T-cell (primary cell): ENCODE measurements at places on chromosomes 4 and X.

DNA sequence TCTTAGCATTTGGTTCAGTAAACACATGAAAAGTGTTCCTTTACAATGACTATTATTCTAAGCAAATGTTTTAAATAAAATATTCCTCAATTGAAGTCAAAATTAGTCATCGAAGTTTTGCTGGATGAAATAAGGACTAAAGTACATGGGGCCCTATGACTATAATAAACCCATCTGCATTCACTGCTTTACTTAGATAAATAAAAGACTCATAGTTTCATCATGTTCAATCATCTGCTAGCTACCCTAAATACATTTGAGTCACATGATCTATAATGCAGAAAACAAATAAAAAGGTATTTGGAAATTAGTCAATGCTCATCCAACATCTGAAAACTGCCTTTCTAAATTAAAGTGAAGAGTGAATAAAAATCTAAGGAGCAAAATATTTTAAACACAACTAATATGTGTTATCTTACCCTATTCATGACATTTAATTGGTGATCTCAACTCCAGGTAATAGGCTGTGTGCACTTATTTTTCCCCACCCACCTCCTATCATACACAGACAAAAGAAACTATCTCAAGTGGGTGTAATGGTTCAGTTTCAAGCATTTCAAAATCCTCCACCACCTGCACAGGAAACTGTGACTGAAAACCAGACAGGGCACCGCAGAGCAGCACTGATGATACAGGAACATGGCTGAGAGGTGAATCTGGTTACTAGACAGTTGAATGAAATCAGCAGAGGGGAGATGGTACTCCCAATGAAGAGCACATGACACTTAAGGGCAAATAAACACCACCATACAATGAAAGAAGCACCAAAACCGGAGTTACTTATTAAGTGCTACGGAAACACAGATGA, 78.6 kb downstream of the CAMK2D start:
- peak; percentile 67 for DNase-seq

DNA sequence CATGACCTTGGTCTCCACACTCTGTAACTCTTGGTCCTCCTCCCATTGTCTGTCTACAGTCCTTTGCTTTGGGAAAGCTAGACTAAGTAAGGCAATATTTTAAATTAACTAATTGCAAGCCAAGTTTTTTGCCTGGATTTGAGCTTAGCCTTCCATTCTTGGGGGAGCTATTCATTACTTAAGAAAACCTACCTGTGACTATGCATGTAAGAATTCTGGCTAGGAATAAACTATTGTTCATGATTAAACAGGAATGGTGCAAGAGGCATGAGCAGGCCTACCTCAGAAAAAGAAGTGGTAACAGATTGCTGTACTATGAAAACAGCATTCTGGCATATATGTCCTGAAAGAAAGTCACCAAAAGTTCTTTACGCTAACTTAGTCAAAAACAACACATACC, 309.4 kb downstream of the MAPK10 start:
- DNase-seq: no peak

DNA sequence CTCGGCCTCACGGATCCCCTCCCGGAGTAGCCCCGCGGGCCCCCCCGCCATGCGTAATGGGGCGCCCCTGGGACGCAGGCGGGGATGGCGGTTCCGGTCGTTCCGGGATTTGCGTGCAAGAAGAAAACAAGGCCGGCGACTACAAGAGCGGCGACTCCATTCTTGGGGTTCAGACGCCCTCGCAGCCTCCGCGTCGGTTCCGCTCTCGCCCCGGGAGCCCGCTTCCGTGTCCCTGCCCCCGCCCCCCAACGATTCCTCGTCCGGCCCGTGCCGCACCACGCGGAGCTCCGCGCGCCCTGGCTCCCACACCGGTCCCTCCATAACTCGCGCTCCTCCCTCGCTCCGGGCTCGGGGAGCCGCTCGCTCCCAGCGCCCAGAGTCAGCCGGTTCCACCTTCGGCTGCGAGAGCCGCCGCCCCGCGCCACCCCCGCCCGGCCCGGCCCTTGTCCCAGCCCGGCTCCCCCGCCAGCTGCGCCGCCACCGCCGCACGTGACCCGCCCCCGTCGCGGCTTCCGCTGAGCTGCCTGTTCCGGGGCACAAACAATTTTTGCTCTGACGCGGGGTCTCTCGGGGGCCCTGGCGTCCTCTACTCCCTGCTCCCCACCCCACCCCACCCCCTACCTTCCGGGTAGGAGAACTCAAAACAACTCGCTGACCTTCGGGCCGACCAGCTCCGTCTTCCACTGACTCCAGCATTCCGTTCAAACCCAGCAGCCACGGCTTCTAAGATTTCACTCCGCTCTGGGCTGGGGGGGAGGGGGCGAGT, 78.8 kb upstream of the BCOR start:
- DNase-seq: peak; percentile 76

GRCh38 chr4:184151988-184152485, 65.6 kb downstream of the ENPP6 start:
- DNase-seq: no peak

GRCh38 chrX:138683600-138683999, 27.9 kb downstream of the FGF13 start:
- no peak for DNase-seq

DNA sequence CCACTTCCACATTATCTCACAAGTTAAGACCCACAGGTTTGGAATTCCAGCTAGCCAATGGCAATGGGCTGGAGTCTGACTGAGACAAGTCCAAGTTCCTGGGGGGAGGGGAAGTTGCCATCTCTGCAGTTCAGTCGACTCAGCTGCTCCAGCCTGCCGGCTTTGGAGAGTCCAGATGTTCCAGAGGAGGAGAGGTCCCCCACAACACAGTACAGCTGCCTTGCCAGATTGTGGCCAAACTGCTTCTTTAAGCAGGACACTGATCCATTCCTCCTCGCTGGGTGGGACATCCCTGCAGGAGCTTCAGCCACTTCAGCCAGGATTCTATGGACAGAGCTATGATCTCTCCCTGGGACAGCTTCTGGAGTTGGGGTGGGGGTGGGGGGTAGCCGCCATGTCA, 199.2 kb downstream of the EDA start:
- DNase-seq: no peak

GRCh38 chr4:112888622-112889021, 160.8 kb upstream of the ANK2 start:
- no peak for DNase-seq
